Dorsolateral prefrontal cortex (tissue), 122 donors: ENCODE measurements at places on chromosomes 3 and 15. TPM values are rescaled to one million over a fixed set of nuclear protein-coding genes. Genes with fewer than 3 reads are reported as not detected.

Gene ASB14
- total RNA-seq: not detected

Gene ANKUB1
- not detected for total RNA-seq

Gene MTHFS
- 9.7 TPM for total RNA-seq

Gene NR2F2
- 8.6 TPM for total RNA-seq
